Renal pelvis (tissue), 12 donors: ENCODE measurements at places on chromosomes 13 and 19.

DNA sequence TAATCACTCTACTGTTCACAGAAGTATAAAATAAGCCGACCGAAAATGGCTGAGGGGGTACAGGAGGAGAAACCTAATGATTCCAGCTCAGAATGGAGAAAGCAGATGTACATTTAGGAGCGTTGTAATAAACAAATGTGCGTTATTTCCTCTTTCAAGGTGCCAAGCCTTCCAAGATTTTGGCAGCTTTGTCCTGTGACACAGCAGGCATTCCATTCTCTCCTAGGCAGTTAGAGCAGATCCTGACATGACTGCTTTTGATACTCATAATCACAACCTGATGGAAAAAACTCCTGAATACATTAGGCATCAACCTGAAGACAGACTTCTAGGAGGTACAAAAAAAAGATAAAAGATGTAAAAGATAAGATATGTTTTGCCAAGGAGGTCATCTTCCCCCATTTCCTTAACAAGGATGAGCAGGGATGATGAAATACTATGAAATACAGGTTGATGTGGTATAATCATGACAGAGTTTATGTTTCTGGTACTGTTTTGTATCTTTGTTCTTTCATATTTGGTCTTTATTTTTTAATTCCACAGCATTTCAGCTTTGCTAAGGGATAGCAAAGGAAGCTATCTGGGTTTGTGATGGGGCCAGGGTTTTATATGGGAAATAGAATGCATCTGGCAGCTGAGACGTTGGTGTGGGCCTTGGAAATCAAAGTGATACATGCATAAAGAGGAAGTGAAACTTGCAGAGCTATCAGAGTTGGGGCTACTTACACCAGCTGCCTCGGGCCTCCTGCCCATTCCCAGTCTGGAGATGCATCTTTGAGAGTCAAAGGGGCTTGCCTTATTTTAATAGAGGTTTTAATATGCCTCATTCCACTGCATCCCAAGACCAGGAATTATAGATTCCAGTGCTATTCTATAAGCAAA, 222.5 kb downstream of the OXGR1 start:
- no peak for DNase-seq

DNA sequence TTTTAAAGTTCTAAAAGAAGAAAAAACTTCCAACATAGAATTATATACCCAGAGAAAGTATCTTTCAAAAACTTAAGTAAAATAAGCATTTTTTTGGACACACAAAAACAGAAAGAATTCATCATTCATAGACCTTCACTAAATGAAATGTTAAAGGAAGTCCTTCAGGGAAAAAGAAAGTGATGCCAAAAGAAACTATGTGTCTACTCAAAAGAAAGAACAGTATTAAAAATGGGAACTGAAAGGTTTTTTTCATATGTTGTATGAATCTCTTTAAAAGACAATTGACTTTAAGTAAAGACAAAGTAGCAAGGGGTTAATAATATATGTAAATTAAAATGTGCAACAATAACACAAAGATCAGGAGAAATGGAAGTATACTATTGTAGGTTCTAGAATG, 96.5 kb downstream of the DHRS12 start:
- no peak for DNase-seq

DNA sequence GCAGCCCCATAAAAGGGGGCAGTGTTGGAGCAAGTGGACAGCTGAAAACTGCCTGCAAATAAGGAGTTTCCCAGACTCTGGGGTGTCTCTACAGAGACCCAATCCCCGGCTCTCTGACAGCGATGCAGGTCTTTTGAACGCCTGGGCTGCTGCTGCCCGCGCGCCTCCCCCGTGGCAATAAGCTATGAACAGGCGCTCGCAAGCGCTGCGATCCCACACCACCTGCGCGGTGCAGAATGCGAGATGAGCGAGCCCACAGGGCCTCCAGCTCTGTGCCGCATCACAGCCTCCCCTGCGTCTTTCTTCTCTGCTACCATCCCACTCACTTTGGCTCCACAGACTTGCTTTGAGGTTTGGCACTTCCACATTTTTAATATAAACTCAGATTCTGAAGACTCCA, 62.3 kb downstream of the KCTD15 start:
- DNase-seq: no peak

- no peak for DNase-seq
Measured at GRCh38 chr13:110271313-110271712, 35.6 kb downstream of the COL4A1 start.

DNA sequence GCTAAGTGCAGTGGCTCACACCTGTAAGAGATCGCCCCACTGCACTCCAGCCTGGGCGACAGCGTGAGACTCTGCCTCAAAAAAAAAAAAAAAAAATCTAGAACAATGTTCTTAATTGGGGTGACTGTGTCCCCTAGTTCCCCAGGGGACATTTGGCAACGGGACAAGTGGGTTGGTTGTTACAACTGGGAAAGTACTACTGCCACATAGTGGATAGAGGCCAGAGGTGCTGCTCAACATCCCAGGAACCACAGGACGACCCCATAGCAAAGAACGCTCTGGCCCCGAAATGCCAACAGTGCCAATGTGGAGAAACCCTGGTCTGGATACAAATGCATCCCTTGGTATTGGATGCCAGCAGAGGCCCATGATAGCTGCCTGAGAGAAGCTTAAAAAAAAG, 11.8 kb downstream of the NLRP12 start:
- DNase-seq: no peak

DNA sequence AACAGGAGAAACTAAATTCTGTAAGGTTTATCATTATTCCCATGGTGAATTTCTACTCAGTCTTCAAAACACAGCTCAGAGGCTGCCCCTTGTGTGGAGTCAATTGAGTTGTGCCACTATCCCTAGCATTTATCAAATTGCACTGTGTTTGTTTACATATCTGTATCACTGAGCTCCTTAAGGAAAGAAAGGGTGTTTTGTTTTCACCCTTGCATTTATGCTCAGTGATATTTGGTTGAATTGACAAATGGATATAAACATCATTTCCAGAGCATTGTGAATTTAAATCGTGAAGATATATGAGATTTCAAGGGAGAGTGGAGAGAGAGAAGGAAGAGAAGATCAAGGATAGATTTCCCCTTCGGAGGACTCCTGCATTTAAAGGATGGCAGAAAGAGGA, 55.1 kb upstream of the TNFRSF19 start:
- DNase-seq: no peak

DNA sequence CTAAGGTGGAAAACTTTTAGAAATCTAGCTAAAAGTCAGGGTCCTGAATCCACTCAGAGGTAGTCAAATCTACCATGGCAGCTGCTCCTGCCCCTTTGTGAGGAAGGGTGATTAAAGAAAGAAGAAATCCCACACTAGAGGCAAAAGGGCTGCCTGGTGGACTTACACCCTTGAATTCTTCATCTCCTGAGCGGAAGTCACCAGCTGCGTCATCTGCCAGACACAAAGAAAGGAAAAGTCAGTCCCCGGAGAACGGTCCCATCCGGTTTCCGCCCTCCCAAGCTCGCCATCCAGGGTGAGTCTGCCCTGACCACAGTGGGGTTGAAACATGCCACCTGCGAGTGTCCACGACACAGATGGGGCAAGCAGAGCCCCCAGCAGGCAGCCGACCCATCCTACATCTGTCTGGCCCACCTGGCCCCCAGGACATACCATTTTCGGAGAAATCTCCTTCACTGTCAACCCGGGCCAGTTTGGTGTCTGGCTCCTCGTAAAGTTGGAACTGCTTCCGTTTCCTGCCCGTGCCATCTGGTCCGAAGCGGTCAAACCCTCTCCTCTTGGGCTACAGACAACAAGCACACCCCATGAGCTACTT, 7.7 kb downstream of the AKAP8 start:
- no peak for DNase-seq

DNA sequence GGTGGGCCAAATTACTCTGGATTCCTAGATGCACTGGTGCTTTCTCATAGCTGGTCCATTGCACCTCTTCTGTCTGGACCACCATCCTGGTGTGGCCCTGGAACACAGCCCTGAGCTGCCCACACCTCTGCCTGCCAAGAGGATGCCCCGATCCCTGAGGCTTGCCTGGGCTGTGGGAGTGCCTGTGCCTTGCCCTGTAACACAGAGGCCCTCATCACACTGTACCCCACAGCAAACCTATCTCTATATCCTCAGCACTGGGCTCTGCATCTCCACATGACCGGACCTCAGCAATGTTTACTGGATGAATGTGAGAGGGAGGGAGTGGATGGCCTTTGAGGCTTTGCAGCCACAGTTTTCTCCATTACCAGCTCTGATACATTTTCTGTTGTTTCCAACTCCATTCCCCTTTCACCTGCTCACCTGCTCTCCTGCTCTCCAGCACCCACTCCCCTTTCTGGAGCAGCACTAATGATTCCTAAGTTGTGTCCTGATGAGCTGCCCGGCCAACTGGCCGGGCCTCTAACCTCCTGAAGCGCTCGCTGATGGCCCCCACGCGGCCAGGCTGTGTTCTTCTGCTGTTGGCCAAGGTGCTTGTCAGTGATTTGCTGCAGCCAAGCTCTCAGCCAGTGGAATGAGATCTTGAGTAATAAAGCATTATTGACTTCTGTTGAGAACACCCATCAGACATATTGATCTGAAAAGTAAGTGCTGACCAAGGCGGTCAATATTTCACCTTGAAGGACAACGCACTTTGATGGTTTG, 232.6 kb downstream of the TEX29 start:
- DNase-seq: no peak

DNA sequence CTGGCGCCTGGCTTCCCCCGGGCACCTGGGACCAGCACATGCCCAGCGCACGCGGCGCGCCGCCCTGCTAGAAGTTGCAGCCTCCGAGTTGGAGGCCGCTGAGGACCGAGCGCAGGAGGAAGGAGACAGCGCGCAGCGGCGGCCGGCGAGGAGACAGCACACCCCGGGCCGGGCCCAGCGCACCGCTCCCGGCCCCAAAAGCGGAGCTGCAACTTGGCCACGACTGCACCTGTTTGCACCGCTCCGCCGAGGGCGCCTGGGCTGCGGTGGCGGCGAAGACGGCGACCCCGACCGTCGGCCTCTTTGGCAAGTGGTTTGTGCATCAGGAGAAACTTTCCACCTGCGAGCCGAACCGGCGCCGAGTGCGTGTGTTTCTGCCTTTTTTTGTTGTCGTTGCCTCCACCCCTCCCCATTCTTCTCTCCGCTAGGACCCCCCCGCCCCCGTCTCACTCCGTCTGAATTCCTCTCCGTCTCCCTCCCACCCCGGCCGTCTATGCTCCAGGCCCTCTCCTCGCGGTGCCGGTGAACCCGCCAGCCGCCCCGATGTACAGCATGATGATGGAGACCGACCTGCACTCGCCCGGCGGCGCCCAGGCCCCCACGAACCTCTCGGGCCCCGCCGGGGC, at the start of gene SOX1:
Gene SOX1 (plus strand): TSS at position 34 of the 626 bp plus-strand sequence. CDS start 510 bp downstream, at position 544.
- DNase-seq: no peak

- no peak for DNase-seq
Measured at GRCh38 chr13:99014522-99014921, 36.7 kb upstream of the DOCK9 start.

DNA sequence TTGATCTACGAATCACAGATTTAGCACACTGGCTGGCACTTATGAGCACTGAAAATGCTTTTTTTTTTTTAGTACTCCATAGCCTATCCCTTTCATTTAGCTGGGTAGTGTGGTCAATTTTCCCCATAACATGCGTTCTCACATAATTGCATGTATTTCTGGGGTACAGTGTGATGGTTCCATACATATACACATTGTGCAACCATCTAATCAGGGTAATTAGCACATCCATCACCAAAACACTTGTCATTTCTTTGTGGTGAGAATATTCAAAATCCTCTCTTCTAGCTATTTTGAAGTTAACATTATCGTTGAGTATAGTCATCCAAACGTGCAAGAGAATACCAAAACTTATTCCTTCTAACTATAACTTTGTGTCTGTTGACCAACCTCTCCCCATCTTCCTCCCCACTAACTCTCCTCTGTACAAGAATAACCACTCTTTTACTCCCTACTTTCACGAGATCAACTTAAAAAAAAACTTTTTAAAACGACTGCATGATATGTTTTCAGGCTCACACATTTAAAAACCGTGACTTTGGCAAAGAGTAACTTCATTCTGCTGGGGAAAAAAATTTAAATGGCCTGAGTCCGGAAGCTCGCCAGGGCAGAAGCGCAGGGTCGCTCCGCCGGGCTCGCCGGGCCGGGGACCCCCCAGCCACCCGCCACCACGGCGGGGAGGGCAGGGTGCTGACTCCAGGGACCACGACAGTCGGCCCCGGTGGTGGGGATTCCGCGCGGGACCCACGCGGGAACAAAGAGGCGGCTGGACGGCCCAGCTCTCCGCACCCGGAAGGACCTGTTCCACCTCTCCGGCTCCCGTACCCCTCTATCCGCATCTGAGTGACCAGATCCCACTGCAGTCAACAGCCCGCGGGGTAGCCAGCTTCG, 868 bp upstream of the UBAC2 start:
- DNase-seq: no peak

DNA sequence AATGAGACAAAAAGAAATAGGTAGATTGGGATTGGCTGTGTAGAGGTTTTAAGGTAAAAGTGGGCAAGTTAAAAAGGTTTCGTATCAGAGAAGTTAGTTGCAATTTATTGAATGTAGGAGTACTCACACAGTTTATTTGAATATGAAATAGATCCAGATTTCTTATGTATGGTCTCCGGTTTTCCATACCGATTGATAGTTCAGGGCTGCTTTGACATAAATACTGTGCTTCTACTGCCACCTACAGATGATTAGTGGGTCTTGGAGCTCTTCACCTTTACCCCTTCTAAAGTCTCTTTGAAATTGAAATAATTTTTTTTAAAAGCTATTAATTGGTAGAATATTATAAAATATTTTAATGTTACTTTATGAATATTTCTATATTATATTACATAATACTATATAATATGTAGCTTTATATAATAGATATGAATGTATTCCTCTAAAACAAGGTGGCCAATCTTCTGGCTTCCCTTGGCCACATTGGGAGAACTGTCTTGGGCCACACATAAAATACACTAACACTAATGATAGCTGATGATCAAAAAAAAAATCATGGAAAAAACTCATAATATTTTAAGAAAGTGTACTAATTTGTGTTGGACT, 7.7 kb upstream of the GPR18 start:
- DNase-seq: peak; percentile 45

GRCh38 chr13:45690636-45691035, 11.5 kb upstream of the CBY2 start:
- DNase-seq: peak; percentile 27

GRCh38 chr13:113759525-113760137, 605 bp downstream of the TMEM255B start:
- no peak for DNase-seq

DNA sequence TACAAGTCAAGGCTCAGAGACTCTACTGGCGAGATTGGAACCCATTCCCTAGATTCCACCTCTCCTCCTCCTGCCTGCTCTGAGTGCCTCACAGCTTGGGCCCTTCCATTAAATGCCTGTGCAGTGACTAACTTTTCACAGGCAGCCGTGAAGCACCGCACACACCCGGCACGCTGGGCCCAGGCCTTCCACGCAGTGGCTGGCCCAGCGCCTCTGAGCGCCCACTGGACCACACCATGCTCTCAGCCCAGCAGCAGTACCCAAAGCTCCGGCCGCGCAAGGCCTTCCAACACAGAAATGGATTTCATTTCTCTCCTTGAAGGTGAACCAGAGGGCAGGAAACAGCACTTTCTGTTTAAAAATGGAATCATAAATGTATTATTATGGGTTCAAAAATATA, 26.0 kb downstream of the RAB20 start:
- no peak for DNase-seq
